ENCODE measurements at places on chromosomes 4 and X.

- no peak for DNase-seq
Measured at GRCh38 chrX:148535639-148536038, 35.2 kb downstream of the AFF2 start.

GRCh38 chr4:183011213-183011907 is 87.7 kb upstream of the WWC2 start:
- DNase-seq, result no peak

GRCh38 chr4:83255584-83255983 is 29.0 kb downstream of the COQ2 start:
- DNase-seq, result no peak

GRCh38 chr4:128832243-128832625 is 22.7 kb downstream of the JADE1 start:
- no peak for DNase-seq

GRCh38 chr4:164012396-164013027 is 518.0 kb downstream of the TMA16 start:
- no peak for DNase-seq

DNA sequence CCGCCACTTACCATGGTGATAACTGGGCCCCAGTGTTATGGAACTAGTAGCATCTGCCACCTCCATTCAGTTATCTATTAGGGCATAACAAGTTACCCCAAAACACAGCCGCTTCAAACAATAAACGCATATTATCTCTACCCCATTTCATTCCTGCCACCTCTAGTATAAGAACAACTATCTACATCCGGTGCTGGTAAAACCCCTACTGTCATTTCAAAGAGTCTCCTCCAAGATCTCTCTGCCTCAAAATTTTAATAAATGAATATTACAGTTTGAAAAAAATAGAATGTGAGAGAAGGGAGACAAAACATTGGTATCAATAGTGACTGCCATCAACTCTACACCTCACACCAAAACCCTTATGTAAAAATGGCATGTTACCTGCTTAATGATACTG is 35.5 kb upstream of the RBPJ start:
- DNase-seq, result no peak

DNA sequence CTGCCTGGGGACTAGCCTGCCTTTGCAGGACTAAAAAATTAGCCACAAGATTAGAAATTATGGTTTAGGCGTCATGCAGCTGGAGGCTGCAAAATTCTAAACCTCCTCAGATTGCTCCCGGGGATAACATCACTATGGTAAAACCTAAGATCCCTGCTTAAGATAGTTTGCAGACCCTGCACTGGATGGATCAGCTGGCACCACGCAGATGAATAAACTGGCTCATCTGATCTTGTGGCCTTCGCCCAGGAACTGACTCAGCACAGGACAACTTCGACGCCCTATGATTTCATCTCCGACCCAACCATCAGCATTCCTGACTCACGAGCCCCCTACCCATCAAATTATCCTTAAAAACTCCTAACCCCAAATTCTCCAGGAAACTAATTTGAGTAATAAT is 482.4 kb downstream of the SPRY1 start:
- no peak for DNase-seq

DNA sequence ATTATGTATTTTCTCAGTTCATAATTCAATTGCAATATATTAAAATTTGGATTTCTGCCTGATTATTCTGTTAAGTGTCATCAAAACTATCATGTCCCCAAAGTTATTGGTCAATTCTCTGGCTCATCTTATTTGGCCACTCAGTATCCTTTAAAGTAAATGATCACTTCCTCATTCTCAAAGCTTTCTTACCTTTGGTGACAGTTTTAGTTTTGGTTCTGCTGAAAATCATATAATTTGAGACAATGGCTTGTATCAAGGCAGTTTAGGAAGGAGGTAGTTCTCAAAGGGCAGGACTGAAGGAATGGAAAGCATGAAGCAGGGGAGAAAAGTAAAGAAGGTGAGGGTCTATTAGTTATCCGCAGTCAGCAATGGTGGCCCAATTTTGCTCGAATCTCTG is 1832.1 kb downstream of the ARAP2 start:
- DNase-seq, result no peak

DNA sequence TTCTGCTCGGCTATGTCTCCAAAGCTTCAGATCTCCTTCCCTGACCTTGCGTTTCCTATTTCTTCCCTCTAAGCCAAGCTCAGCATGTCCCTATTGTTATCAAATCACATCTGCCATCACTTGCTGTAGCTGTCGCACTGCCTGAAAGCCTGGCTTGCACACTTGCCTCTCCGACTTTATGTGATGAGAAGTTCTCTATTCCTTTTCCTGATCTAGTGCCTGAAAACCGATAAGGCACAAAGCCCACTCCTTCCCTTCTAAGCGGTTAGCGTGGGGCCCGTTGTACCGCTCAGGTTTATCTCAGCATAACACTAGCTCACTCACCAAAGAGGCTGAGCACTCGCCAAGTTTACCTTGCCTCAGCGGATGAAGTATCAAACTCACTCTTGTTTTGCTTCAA is 816 bp downstream of the NMU start:
- DNase-seq, result no peak

GRCh38 chr4:184672741-184673140 is 23.2 kb downstream of the PRIMPOL start:
- DNase-seq, result no peak

GRCh38 chr4:150794706-150795105 is 212.8 kb downstream of the MAB21L2 start:
- no peak for DNase-seq

GRCh38 chr4:184479516-184479950 is 5.2 kb upstream of the IRF2 start:
- DNase-seq, result no peak

DNA sequence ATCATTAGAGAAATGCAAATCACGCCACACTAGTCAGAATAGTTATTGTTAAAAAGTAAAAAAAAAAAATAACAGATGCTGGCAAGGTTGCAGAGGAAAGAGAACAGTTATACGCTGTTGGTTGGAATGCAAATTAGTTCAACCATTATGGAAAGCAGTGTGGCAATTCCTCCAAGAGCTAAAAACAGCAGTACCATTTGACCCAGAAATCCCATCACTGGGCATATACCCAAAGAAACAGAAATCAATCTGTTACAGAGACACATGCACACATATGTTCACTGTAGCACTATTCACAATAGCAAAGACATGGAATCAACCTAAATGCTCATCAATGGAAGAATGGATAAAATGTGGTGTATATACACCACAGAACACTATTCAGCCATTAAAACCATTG is 388.7 kb upstream of the FMR1 start:
- DNase-seq, result no peak

- DNase-seq, result no peak
Measured at GRCh38 chr4:73653695-73654106, 33.5 kb upstream of the RASSF6 start.

DNA sequence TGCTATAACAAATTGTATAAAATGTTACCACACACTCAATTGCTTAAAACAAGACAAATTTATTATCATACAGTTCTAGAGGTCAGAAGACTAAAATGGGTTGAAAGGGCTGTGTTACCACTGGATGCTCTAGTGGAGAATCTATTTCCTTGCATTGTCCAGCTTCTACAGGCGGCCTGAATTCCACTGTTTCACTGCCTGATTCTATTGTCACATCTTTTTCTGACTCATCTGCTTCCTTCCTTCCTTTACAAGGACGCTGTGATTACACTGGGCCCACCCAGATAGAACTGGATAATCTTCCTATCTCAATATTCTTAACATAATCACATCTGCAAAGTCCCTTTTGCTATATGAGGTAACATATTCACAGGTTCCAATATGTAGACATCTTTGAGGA is 19.4 kb upstream of the ARMCX1 start:
- no peak for DNase-seq

- DNase-seq, result peak; percentile 34
Measured at GRCh38 chr4:55321707-55322264, 24.3 kb upstream of the SRD5A3 start.

- DNase-seq, result no peak
Measured at GRCh38 chr4:186669159-186669731, 54.4 kb downstream of the FAT1 start.

DNA sequence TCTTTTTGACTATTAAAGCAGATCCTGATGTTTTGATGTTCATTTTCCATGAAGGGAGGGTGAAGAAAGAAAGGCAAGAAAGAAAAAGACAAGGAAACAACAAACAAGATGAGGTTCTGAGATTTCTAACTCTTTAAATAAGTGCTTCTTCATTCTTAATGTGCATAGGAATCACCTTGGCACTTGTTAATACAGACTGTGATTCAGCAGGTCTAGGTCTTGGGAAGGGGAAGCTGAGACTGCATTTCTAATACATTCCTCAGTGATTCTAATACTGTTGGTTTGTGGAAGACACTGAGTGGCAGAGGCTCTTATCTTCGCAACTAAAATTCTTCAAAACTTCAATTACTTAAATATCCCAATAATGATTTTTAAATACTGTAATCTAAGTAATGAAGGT is 95.2 kb upstream of the NAP1L5 start:
- DNase-seq, result no peak

DNA sequence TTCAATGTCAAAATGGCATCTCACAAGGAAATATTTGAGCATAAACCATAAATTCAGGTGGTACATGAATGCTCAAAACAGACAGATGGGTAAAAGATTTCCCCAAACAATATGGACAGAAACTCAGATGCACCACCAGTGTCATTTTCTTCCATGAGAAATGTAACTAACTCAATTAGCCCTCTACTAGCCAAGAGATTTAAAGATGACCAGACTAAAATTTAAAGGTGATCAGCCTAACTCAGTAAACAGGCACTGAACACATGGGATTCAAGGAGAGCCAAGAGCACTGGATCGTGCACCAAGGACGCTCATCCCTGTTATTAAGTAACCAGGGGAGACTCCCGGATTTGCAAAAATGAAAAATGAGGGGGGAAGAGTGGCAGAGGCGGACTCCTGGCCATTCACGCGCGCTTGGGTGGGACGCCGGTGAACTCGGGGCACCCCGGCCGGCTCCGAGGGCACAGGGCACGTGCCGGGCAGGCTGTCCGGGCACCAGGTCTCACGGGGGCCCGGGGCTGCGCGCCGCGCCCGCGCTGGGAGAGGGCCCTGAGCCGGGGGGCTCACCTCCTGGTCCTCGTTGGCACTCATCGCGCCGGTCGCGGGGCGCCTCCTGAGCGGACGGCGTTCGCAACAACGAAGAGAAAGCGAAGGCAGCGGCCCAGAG is 490 bp downstream of the RWDD4 start:
- DNase-seq, result no peak

DNA sequence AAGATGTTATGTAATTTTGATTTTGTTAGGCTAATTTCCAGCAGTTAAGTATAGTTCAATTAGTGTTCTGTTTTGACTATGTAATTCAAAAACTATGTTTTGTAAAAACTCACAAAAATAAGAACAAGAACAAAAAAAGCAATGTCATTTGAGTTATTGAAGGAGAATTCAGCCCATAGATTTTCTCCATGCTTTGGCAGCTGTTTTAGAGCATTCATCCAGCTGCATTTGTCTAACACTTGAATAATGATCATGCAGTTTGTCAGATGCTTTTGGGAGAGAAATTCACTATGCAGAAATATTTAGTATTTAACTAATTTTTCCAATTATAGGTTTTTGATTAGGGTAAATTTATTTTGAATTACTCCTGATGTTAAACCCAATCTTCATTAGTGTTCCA is 14.2 kb downstream of the CPE start:
- DNase-seq, result no peak

GRCh38 chr4:185852961-185853360 is 41.0 kb upstream of the SORBS2 start:
- DNase-seq, result no peak

DNA sequence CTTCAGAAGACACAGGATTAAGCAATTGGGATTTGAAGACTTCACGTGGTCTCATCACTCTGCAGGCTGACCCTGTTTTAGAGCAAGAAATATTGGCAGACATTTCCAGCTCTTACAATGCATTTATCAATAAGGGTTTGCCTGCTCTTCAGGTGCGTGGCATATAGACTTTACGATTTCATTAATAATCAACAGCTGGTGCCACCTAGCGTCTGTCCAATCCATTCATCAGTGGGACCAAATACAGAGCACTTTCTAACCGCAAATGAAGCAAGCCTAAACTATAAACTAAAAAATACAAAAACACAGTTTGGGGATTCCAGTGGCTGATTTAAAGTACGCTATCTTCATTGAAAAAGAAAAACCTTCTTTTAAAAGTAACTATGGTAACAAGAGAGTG is 125.4 kb upstream of the DMD start:
- DNase-seq, result no peak

DNA sequence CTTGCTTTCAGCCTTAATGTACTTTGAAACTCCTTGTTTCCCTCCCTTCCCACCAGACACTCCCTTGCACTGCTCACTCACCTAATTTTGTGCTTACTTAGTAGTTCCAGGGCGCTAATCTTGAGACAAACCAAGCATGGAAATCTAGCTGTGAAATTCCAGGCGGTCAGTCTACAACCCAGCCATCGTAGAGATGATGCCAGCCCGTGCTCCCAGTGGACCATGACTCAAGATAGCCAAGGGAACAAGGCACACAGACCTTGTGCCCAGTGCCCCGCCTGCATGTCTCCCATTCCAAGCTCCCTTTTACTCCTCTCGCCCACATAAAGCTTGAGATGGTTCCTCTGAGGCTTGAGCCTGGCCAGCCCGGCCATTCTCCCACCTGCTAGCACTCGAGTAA is 11.1 kb downstream of the TREX2 start:
- DNase-seq, result no peak

- no peak for DNase-seq
Measured at GRCh38 chrX:131918839-131919238, 104.3 kb upstream of the STK26 start.

DNA sequence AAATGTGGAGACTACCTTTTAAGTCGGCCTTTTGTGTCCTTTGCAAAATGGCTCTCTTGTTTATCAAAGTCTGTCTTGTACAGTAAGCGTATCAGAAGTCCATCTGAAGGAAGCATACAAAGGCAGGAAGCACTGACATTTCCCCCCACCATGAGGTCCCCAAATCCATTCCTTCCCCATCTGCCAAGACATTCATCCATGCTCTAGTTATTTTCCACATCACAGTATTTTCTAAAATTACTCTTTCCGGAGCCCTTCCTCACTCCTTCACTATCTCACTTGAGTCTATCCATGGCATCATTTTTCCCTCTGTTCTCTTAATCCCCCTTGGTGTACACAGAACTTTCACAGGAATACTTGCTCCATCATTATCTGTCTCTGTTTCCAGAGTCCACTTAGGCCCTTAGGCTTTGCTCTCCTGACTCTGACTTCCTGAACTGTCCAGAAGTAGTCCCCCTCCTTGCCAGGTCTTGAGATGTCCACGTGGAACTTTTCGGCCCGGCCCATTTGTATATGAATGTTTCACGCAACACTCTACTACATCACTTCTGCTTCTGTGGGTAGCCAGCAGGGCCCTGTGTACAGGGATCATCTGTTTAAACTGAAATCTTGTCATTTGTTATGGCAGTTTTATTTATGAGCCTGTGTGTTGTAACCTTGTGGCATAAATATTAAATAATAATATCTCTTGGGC is 2.1 kb downstream of the SEL1L3 start:
- no peak for DNase-seq
